ENCODE measurements at places on chromosomes 16 and 17.

- no peak for DNase-seq
Observed at GRCh38 chr16:83785455-83785854, 22.3 kb upstream of the HSBP1 start.

DNA sequence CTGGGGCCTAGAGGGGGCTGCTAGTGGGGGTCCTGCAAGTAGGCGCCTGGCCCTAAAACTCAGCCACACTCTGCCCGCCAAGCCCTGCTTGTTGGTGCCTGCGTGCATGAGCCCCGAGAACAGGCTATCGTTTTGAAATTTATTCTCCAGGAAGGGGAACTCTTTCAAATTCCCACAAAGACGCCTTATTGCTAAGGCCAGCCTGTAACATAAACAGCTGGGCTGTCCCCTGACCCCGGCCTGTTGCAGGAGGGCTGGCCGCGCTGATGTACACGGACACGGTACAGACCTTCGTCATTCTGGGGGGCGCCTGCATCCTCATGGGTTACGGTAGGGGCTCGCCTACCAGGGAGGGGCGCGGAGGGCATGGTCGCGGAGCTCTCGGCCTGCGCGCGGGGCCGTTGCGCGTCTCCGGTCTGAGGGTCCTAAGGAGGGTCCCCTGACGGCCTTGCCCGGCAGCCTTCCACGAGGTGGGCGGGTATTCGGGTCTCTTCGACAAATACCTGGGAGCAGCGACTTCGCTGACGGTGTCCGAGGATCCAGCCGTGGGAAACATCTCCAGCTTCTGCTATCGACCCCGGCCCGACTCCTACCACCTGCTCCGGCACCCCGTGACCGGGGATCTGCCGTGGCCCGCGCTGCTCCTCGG lies 4.3 kb downstream of the SLC5A2 start:
- DNase-seq: no peak

DNA sequence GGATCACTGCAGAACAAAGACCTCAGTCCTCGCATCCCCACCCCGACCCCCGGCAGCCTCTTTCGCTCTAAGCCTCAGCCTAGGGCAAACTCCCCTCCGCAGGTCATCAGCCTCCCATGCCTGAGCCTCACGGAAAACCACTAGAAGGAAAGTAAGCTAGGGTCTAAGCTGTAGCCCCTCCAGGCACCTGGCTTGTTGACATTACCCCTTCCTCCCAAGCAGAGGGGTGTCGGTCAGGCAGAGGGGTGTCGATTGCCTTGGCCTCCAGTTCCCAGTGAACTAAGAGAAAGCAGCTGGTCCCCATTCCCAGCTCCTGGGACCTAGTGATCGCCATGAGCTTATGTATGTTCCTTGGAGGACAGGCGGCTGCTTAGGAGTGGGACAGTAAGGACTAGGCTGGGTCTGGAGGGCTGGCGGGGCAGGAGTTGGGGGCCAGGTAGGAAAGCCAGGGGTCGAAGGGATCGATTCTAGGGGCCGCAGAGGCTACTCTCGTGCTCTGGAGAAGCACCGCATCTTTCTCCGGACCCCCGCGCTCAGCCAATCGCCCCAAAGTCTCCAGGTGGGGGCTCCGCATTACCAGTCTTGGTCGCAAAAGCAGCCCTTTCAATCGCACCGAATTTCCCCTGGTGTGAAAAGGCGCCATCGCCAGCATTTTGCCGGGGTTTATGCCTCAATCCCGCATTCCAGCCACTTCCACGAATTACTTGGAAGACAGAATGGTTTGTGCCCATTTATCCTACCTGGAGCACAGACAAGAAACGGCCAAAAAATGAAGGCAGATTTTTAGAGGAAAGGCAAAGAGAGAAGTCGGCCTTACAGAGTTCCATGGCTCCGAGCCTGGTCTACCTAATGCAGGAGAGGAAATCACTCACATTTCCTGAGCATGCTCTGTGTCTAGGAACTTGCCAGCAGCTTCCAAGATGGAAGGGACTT lies 21.3 kb upstream of the HOXB13 start:
- no peak for DNase-seq

DNA sequence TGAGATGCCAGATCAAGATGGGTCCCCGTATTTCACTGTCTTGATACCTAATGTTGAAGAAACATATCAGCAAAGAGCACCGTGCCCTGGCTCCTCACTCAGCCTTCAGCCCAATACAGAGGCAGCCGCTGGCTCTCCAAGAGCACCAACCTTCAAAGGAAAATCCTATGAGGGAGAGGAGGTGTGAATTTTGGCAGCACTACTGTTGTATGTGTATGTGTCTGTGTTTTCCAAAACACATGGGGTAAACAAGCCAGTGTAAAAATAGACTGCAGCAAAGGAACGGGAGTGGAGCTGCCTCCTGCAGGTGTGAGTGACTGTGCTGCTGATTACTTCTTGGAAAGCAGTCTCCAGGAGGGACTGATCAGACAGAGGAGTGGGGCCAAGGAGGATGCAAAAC lies 194.0 kb upstream of the CDH5 start:
- no peak for DNase-seq

- DNase-seq: no peak
Observed at GRCh38 chr16:8729779-8730334, 55.4 kb downstream of the ABAT start.

DNA sequence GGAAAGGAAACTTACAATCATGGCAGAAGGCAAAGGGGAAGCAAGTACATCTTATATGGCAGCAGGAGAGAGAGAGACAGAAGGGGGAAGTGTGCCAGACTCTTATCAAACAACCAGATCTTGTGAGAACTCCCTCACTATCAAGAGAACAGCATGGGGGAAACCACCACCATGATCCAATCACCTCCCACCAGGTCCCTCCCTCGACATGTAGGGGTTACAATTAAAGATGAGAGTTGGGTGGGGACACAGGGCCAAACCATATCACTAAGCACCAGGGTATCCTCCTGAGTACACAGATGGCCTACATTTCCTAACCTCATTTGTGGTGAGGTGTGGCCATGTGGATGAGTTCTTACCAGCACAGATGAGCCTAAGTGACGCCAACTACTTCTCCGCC lies 348.6 kb upstream of the ZFHX3 start:
- DNase-seq: no peak

- DNase-seq: no peak
Observed at GRCh38 chr16:67959536-67960329, 8.7 kb downstream of the SLC12A4 start.

DNA sequence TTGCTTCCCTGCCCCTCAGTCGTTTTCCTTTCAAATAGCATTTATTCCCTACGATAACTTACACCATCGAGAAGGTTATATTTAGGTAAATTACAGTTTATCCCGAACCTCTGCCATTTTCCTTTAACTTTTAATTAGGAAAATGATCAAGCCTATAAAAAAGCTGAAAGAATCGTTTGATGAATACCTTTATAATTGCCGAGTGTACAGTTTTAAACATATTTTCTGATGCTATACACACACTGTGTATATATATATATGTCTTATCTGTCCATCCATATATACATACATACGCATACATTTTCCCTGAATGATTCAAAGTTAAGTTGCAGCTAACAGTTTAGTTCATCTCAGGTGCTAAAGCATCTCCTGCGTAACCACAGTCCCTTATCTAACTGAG lies 56.6 kb upstream of the CRISPLD2 start:
- no peak for DNase-seq

GRCh38 chr17:38916771-38917170 lies 8.6 kb upstream of the LASP1NB start:
- DNase-seq: no peak

- peak; percentile 70 for DNase-seq
Observed at GRCh38 chr17:73952480-73953205, 250.8 kb upstream of the RPL38 start.

GRCh38 chr16:57798267-57798810 lies 4.0 kb downstream of the KIFC3 start:
- no peak for DNase-seq

Data from GM13976 (cell line).